ENCODE measurements at places on chromosomes 13 and 19.

- no peak for DNase-seq
Measured at GRCh38 chr19:7492558-7492957, 3.7 kb upstream of the PEX11G start.

- no peak for DNase-seq
Measured at GRCh38 chr19:48524221-48524620, 12.6 kb upstream of the LMTK3 start.

DNA sequence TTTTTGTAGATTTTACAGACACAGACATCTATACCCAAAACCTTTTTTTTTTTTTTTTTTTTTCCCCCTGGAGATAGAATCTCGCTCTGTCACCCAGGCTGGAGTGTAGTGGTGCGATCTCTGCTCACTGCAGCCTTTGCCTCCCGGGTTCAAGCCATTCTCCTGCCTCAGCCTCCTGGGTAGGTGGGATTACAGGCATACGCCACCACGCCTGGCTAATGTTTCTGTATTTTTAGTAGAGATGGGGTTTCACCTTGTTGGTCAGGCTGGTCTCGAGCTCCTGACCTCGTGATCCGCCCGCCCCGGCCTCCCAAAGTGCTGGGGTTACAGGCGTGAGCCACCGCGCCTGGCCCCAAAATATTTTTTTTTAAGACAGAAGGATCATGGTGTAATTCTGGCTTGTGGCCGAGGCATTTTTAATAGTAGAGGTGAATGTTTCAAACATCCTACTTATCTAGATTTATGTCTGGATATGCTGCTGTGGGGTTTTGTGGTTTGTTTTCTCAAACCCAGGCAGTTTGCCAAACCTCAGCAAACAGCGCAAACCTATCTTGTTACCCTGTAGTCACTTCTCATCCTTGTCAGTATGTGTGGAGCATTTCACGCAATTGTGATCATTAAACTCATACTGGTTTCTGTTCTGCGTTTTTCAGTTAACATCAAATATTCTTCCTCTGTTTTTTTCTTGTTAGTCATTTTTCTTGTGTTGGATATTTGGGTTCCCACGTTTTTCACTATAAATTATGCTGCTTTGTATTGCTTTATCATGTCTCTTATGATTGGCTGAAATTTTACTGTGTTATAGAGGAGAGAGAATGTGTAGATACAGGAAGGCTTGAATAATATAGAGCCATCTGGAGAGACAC is 36.2 kb upstream of the GARRE1 start:
- DNase-seq: peak; percentile 44

DNA sequence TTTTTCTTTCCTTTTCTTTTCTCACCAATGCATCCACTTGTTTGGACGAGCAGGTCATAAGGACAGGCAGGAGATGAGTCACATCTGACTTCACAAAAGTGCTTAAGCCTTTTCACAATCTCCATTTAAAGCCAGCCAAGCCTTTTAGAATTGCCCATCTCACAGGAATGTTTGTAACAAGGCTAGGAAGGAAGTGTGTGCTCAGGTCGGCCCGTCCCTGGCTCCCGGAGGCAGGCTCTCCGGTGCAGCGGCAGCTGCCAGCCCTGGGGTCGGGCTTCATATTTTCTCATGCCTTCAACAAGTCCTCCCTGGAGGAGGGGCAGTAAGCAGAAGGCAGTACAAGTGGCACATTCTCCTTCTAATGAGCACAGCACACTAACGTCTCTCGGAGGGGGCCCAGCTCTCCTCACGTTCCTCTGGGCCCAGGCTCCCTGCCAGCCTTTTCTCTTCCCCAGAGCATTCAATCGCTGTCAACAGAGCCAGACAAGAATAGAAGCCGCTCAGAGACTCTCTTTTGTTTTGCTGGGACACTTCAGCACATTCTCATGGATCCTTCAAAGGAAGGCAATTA is 180.5 kb downstream of the COL4A1 start:
- DNase-seq: peak; percentile 84
